ENCODE measurements at places on chromosomes 2 and 18. TPM values are rescaled to one million over a fixed set of nuclear protein-coding genes. Genes with fewer than 3 reads are reported as not detected.

Gene HAUS1
- total RNA-seq: 25.3 TPM

Gene TLX2
- total RNA-seq: 3.8 TPM

Gene KCNJ13
- not detected for total RNA-seq

Gene DOK6
- not detected for total RNA-seq

Gene RAX
- total RNA-seq: not detected

Gene CFAP65
- total RNA-seq: not detected

Gene SLC19A3
- 4.5 TPM for total RNA-seq

Gene FAM124B
- total RNA-seq: 0.60 TPM

Gene SPAST
- 17.2 TPM for total RNA-seq
